Adipocyte (in vitro differentiated cells): ENCODE measurements at places on chromosomes 3 and 15.

GRCh38 chr15:27990521-27991515 is 108.3 kb downstream of the OCA2 start:
- DNase-seq: no peak

GRCh38 chr3:142724682-142725356 is 985 bp downstream of the TRPC1 start:
- DNase-seq: peak; percentile 69

DNA sequence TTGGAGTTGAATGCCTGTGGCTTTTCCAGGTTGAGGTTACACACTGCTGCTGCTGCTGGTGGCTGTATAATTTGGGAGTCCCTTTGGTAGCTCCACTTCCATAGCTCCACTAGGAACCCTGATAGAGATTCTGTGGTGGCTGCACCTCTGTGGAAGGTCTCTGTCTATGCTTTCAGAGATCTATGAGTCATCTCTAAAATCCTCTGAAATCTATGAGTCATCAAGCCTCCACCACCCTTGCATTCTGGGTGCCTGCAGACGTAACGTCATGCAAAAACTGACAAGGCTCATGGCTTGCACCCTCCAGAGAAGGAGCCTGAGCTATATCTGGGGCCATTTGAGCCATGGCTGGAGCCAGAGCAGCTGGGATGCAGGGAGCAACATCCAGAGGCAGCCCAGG is 1037.0 kb upstream of the CFAP20DC start:
- DNase-seq: no peak

DNA sequence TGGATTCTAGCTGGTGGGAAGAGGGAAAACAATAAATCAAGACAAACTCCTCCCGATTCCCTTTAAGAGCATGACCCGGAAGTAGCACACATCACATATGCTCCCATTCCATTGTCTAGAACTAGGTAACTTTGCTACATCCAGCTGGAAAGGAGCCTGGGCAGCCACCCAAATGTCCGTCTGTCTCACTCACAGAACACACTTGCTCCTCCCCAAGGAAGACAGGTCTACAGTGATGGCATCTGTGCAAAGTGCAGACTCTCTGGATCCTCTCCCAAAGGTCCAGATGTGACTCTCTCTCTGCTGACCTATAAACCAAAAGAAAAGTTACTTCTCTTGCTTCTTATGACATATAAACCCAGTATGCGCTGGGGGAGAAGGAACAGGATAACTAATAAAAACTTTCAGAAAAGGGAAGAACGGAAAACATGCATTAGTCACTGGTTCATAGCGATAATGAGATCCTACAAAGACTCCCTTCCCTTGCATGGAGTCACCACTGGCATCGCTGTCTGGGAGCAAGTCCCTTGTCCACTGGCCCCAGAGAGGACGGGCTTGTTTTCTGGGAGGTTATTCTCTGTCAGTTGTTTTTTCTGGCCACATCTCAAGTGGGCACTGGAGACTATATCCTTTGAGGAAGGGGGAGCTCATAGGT is 29.8 kb upstream of the EPHB3 start:
- DNase-seq: no peak

GRCh38 chr3:118628704-118629341 is 405.8 kb downstream of the IGSF11 start:
- DNase-seq: peak; percentile 83
